ENCODE measurements at places on chromosomes 5 and 9.

DNA sequence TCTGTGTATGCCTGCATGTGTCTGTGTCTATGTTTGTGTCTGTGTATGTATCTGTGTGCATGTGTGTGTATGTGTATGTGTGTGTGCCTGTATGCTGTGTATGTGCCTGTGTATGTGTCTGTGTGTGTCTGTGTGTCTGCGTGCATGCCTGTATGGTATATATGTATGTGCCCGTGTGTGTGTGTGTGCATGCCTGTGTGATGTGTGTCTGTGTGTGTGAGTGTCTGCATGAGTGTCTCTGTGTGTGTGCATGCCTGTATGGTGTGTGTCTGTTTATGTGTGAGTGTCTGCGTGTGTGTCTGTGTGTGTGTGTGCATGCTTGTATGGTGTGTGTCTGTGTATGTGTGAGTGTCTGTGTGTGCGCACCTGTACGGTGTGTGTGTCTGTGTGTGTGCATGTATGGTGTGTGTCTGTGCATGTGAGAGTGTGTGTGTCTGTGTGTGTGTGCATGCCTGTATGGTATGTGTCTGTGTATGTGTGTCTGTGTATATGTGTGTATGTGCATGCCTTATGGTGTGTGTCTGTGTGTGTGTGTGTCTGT lies 137.1 kb upstream of the IRX2 start:
- no peak for DNase-seq

DNA sequence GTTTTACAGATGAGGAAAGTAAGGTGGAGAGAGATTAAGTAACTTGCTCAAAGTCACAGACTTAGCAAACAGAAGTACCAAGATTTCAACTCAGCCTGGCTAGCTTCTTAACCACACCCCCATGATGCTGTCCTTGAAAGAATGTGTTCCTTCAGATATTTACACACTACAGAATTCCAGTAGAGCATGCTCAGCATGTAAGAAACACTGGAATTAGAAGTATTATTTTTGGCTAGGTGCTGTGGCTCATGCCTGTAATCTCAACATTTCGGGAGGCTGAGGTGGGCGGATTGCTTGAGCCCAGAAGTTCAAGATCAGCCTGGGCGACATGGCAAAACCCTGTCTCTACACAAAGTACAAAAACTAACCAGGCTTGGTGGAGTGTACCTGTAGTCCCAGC lies 142.4 kb downstream of the EDIL3 start:
- peak; percentile 21 for DNase-seq

DNA sequence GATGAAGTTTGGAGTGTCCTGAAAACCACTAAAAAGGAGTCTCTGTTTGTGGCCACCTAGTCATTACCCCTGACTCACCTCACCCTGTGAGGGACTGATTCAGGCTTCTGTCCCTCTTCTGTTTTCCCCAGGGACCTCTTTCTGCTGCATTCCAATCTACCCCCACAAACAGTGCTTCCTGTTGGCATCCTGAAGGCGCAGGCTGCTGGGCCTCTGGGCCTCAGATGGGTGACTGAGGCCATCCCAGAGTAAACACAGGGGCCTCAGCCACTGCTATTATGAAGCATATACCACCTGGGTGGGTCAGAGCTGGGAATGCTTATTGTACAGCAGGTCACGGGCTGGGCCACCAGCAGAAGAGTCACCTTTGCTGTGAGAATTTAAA lies 20.0 kb downstream of the MORN5 start:
- no peak for DNase-seq

DNA sequence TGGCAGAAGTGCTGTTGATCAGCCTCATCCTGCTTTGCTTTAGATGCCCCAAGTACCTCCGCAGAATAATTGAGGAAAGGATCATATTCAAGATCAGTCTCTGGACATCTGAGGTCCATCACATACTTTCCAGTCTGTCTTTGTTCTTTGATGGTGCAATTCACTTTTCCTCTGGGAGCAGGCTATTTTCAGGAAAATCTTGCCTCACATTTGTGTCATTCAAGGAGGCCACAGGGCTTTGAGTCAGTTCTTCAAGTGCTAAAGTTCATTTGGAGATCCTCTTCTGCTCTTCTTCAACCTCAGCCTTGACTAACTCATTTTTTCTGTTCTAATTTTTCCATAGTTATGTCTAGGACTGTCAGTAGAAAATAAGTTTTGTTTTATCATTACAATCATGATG lies 18.6 kb downstream of the EQTN start:
- no peak for DNase-seq

GRCh38 chr5:74685979-74686631 lies 1.1 kb downstream of the HEXB start:
- DNase-seq, result no peak

DNA sequence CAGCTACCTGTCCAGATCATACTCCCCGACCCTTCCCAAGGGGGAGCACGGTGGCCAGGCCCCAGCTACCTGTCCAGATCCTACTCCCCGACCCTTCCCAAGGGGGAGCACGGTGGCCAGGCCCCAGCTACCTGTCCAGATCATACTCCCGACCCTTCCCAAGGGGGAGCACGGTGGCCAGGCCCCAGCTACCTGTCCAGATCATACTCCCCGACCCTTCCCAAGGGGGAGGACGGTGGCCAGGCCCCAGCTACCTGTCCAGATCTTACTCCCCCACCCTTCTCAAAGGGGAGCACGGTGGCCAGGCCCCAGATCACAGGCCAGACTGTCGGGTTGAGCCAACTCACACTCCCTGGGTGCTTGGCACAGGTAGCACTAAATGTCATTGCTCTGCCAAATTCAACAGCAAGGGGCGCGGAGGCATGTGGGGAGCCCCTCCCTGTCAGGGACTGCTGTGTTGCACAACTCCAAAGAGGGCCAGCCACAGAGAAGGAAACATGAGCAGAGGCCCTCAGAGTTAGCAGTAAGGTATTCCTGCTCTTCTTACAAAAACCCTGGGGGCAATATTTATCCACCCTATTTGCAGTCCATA lies 136.9 kb downstream of the OLFM1 start:
- DNase-seq, result no peak

- DNase-seq, result no peak
These were observed 115.3 kb upstream of the IRX2 start for GRCh38 chr5:2866662-2867372.

DNA sequence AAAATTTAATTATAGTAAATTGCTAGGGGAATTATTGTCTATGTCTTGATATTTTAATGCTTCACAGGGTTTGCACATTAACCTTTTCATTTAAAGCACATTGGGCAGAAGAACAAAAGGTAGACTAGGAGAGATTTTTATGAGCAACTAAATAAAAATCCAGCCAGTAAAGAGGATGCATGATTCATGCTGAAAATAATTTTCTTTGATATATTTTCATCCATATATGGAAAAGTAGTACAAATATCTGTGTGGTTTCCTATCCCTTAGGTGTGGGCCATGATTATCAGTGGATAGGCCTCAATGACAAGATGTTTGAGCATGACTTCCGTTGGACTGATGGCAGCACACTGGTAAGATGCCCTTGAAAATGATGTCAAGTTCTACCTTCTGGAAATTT lies 83.1 kb downstream of the VCAN start:
- no peak for DNase-seq

DNA sequence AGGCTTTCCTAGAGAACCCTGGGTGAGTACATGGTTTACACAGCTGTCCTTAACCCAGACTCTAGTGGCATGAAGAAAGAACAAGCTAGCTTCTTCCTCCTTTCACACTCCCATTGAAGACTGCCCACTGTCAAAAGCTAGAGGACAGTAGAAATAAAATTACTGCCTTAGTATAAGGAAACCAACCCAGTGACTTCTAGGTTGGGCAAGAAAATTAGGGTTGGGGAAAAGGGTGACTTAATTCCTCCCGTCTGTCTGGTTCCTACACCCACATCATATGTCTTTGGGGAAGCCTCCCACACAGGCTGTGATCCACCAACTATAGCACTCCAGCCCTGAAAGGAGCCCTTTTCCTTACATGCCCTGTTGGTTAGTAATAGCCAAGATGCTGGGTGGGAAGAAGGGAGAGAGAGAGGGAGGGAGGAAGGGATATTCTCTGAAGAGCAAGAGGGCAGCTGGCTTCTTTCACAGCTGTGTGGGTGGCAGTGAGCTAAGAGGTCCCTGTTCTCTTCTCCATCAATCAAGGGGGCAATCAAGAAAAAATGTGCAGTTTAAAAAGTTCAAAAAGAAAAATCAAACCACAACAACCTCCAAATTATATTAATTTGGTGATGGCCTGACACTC lies 21.7 kb downstream of the HBEGF start:
- DNase-seq, result no peak
